ENCODE measurements at places on chromosomes 7 and 10. TPM values are rescaled to one million over a fixed set of nuclear protein-coding genes. Genes with fewer than 3 reads are reported as not detected.

- no peak for DNase-seq
Measured at GRCh38 chr10:43344051-43344450, 27.4 kb upstream of the FXYD4 start.

DNA sequence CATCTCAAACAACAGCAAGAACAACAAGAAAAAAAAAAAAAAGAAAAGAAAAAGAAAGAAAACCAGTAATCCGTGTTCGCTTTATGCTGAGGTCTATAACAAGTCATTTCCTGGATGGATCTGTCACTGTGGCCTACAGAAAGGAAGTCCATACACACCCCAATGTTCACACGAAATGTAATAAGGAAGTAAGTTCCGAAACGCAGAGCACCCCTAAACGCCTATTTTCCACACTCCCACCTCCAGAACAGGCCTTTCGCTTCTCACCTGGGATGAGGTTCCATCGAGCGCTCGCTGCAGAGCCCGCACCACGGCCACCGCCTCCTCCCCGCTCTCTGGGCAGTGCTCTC lies 735 bp downstream of the ZNF394 start:
- no peak for DNase-seq

GRCh38 chr7:130364451-130364850 lies 15.8 kb upstream of the CPA1 start:
- DNase-seq: no peak

DNA sequence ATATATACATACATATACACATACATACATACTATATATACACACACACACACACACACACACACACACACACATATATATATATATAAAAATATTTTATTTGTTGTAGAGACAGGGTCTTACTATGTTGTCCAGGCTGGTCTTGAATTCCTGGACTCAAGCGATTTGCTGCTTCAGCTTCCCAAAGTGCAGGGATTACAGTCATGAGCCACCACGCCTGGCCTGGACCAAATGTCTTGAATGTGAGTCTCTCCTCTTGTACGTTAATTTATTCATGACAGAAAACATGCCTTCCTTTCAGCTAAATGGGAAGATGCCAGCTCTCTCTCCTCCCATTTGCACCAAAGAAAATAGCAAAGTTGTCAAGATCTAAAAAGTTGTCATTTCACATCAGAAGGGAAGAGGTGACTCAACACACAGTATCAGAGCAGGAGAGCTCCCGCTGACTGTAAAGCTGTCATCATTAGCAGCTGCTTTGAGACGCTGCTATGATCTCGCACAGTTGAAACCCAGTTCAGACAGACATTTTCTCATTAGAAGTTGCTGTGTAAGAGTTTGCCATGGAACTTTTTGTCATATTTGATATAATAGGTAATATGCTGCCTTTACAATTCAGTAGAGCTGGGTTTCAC lies 224.3 kb downstream of the SFMBT2 start:
- no peak for DNase-seq

- DNase-seq: no peak
Measured at GRCh38 chr10:20954519-20954918, 57.4 kb upstream of the NEBL start.

GRCh38 chr10:78568620-78569019 lies 500.1 kb upstream of the ZMIZ1 start:
- no peak for DNase-seq

GRCh38 chr7:124720195-124720594 lies 45.4 kb downstream of the GPR37 start:
- DNase-seq: peak; percentile 79

GRCh38 chr10:123013456-123014419 lies 4.9 kb downstream of the ACADSB start:
- no peak for DNase-seq

DNA sequence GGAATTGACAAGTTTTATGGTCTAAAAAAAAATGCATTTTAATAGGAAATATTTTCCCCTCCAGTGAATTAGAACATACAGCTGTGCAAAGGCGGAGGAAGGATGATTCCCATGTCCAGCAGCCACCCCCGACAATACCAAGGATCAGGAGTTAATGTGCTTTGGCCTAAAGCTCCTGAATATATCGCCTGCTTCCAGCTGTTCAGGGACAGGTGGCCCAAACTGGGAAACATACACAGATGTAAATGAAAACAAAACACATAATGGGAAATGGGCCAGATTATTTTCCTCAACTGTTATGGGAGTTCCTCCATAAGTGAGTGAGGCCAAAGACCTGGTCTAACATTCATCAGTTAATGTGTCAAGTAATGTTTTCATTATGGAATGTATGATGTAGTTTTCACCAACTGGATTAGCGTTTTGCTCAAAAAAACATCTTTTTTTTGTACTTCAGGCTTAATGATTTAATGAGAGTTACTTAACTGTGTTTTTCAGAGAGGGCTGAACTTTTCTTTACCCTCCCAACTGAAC lies 55.1 kb upstream of the LAMB1 start:
- no peak for DNase-seq

- no peak for DNase-seq
Measured at GRCh38 chr10:23379686-23380085, 35.1 kb upstream of the C10orf67 start.

DNA sequence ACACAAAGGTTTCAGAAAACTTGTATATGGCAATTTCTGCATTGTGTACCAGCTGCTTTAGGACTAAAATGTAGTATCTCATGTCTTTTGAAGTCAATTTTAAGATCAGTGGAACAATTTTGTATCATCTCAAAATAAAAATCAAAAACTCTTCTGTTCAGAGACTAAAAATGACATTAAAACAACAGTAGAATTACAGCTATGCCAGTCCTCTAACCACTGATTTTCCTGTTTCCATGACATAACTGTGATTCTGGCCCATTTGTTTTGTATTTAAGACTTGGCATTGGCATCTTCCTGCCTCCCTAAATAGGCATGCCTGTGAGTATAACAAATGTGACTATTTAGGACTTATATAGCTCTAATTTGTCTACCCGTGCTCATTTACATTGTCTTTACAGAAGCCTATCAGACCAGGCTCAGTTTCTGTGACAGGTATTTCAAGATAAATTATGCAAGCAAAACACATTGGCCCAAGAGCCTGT lies 29.1 kb upstream of the VPS41 start:
- no peak for DNase-seq

- no peak for DNase-seq
Measured at GRCh38 chr7:137987968-137988367, 13.9 kb downstream of the CREB3L2 start.

GRCh38 chr10:56068040-56068439 lies 293.0 kb downstream of the ZWINT start:
- no peak for DNase-seq

DNA sequence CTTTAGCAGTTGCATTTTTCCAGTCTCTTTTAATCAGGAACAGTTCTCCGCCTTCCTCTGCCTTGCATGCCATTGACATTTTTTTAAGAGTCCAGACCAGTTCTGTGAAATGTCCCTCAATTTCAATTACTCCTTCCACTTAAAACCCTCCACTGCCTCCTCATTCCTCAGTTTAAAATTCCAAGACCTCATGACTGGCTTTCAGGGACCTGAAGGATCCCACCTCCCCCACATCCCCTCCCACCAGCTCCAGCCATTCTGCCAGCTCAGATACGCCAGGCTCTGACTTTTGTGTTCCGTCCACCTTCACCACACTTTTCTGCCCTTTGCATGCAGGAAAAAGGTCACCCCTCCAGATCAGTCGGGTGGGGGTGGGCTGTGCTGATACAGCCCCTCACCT lies 8.7 kb downstream of the TNRC18 start:
- no peak for DNase-seq

GRCh38 chr10:86770412-86770960 lies 14.1 kb downstream of the BMPR1A start:
- DNase-seq: no peak

GRCh38 chr10:111338805-111339204 lies 262.0 kb downstream of the ADRA2A start:
- no peak for DNase-seq

GRCh38 chr10:60369547-60369930 lies 20.1 kb downstream of the ANK3 start:
- DNase-seq: no peak

- no peak for DNase-seq
Measured at GRCh38 chr7:132846086-132846485, 235.8 kb downstream of the CHCHD3 start.

GRCh38 chr10:62016623-62017490 lies 115.4 kb downstream of the ARID5B start:
- DNase-seq: no peak

DNA sequence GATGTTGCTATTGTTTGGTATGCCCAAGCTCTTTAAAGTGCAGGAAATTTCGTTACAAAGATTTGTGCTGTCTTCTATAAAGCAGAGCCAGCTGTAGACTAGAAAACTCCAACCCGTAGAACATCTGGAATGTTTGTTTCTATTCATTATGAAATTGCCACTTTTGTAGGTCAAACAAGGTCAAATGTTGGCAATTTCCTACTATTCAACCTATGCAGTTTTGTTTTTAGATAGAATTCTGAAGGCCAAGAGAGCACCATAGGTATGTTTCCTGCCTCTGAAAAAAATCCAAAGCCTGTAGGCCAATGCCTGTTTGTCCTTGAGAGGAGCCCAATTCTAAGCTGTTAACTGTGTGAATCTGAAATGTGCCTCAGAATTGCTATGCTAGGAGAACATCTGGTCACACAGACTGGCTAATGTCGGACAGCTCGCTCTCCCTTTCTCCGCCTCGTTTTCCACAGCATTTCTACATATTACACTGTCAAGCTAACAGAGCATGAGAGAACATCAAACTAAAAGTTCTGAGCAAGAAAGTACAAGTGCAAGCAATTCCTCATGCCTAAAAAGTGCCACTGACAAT lies 267.2 kb upstream of the LRGUK start:
- DNase-seq: no peak

DNA sequence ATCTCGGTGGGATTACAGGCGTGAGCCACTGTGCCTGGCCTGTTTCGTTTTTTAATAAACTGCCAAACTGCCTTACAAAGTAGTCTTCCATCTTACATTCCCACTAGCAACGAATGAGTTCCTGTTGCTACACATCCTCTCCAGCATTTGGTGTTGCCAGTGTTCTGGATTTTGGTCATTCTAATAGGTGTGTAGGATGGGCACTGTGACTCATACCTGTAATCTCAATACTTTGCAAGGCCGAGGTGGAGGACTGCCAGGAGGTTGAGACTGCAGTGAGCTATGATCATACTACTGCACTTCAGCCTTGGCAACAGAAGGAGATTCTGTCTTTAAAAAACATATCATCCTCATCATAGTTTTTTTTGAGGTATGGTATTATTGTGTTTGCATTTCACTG lies 21.4 kb upstream of the RSBN1L start:
- peak; percentile 73 for DNase-seq

- no peak for DNase-seq
Measured at GRCh38 chr7:18679261-18679660, 183.7 kb downstream of the HDAC9 start.

- no peak for DNase-seq
Measured at GRCh38 chr7:19677180-19677579, 31.7 kb downstream of the POLR1F start.

DNA sequence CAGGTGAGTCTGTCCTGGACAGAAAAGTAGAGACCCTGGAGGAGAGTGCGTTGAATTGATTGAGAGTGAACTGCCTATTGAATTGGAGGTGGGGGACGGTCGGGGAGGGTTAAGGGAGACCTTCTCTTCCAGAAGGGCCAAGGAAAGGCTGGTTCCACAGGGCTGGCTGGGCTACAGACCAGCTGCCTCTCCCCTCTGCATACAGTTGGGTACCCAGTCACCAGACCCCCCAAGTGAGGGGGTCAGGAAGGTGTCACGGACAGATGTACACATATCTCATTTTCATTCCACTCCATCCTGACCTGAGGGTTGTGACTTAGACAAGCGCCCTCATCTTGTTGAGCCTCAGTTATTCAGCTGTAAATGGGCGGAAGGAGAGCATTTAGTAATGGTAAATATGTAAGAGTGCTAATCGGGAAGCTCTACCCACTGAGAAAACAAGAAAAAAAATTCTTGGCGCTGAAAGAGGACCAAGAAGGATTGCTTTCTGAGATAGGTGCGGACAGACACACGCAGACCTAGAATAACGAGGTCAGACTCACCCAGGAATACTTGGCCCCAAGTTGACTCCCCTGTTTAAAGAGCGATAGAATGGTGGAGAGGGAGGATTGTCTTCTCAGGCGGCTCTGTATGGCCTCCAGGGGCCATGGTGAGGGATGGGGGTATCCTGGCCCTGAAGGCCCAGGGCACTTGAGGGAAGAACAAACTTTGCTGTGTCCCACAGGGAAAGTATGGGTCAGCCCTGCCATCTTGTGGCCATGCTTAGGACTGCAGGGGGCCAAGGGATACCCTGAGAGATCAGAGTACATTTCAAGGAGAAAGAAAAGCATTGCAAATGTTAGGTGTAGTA lies 7.2 kb upstream of the MBL2 start:
- peak; percentile 62 for DNase-seq

DNA sequence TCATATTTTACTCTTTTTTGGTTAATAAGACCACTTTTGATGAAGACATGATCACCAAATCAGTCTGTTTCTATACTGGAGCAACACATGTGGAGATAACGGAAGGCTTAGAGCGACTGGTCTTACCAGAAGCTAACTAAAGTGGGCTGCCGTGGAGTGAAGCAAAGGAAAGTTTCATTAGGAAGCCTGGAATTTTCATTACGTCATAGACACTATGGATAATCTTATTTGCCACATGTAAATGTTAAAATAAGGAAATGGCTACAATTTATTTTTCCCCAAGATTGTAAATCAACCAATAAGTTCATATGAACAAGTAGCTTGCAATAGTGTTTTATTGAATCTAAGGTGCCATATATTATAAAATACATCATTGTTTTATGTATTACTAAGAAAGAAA lies 185.4 kb downstream of the PHTF2 start:
- DNase-seq: no peak

GRCh38 chr7:128406314-128407232 lies 3.2 kb downstream of the IMPDH1 start:
- DNase-seq: no peak

- peak; percentile 85 for DNase-seq
Measured at GRCh38 chr10:34698979-34699378, 116.1 kb downstream of the PARD3 start.

- DNase-seq: no peak
Measured at GRCh38 chr10:8360814-8361509, 306.5 kb downstream of the GATA3 start.

Gene WNT2
- not detected for total RNA-seq

Gene CALD1
- 57.3 TPM for total RNA-seq

Gene CALML5
- not detected for total RNA-seq

Gene SLC29A4
- 1.1 TPM for total RNA-seq

Gene C10orf105
- not detected for total RNA-seq

Gene ATE1
- 22.2 TPM for total RNA-seq

Gene ANAPC16
- 44.2 TPM for total RNA-seq

Gene TRIM8
- total RNA-seq: 117 TPM

Gene TMEM176A
- total RNA-seq: not detected

Gene PLEKHA1
- 8.2 TPM for total RNA-seq

Gene ZNF239
- total RNA-seq: 4.4 TPM

Gene NPFFR1
- total RNA-seq: not detected

Gene RPP30
- total RNA-seq: 90.6 TPM

Gene ARHGEF5
- total RNA-seq: 1.0 TPM
